ENCODE measurements at places on chromosomes 12 and 14.

- no peak for DNase-seq
Observed at GRCh38 chr12:38788106-38788505, 117.3 kb downstream of the CPNE8 start.

GRCh38 chr12:19894050-19894449, 454.8 kb downstream of the AEBP2 start:
- no peak for DNase-seq

DNA sequence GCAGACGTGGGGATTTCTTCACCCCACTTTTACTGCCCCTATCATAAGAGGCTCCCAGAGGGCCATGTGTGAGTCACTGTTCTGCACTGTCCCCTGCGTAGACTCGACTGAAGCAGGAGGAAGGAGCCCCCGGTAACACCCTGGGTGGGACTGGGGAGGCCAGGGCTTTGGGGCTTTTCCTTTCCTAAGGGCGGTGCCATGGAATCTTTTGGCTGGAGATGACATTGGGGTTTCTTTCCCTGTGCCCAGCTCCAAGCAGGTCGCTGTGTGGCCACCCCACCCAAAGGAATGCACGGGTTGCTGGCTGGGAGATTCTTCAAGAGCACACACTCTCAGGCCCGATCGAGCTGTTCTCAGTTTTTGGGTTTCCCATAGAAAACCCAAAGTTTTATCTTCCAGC, 62.3 kb upstream of the RIN3 start:
- DNase-seq, result no peak

- peak; percentile 40 for DNase-seq
Observed at GRCh38 chr12:53791735-53792326, 40.1 kb upstream of the CISTR start.

- no peak for DNase-seq
Observed at GRCh38 chr12:58415716-58416115, 474.3 kb downstream of the ATP23 start.

- no peak for DNase-seq
Observed at GRCh38 chr12:13816394-13816793, 165.0 kb downstream of the GRIN2B start.

- DNase-seq, result no peak
Observed at GRCh38 chr14:87387806-87388205, 605.2 kb downstream of the GALC start.

DNA sequence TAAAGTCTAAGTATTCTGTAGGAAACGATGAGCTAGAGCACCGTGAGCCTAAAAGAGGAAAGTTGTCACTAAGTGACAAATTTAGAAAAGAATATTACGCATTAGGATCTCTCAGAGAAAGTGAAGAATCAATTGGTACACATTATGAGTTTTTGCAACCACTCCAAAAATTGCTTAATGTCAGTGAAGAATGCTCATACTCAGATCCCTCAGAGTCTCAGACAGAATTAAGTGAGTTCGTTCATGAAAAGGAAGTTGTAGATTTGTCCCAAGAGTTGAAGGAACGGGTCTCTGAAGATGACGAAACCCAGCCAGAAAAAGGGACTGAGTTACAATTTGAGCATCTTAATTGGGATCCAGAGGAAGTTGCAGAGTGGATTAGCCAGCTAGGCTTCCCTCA, 1.5 kb downstream of the SAMD15 start:
- DNase-seq, result no peak

DNA sequence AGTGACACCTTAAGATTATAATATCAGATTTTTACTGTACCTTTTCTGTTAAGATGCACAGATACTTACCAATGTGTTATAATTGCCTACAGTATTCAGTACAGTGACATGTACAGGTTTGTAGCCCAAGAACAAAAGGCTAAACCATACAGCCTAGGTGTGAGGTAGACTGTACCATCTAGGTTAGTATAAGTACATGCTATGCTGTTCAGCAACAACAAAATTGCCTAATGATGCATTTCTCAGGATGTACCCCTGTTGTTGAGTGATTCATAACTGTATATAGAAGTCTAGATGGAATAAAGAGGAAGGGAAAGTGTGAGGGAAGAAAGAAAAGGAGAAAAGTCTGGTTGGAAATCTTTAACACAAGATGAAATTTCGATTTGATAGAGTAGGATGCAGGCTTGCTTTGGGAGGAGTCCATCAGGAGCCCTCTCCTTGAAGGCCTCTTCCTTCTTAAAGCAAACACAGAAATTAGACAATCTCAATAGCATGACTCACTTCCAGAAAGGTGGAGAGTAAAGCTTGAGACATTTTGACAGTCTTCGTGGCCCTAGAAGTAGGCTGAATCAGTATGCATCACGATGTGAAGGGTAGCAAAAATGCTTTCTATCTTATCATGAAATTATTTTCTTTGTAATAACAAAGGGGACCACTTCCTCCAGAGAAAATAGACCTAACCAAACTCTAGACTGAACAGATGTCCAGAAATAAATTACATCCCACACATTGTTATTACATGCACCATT, 191.5 kb downstream of the SYT1 start:
- DNase-seq, result no peak

GRCh38 chr14:72998252-72998903, 28.5 kb downstream of the ZFYVE1 start:
- no peak for DNase-seq

- no peak for DNase-seq
Observed at GRCh38 chr12:104360157-104360556, 56.6 kb downstream of the EID3 start.

DNA sequence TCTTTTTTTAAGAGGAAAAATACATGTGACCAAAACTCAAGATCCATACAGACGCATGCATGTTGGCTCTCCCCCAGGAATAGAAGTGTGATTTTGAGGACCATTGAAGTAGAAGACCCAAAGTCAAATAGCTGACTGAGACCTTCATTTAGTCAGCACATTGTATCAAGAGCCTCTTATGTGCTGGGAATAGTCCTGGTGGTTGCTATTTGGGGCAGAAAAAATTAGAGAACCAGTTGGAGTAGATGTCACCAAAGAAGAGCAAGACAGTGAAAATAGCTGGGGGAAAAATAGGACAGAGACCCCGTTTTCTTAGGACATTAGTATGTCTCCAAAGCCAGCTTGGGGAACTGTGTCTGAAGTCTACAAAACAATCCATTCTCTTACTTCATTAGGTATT, 93.6 kb downstream of the PELI2 start:
- no peak for DNase-seq

GRCh38 chr12:67942724-67943123, 46.5 kb upstream of the IFNG-AS1 start:
- DNase-seq, result no peak

GRCh38 chr14:74083161-74083560, 1.1 kb downstream of the ALDH6A1 start:
- no peak for DNase-seq

DNA sequence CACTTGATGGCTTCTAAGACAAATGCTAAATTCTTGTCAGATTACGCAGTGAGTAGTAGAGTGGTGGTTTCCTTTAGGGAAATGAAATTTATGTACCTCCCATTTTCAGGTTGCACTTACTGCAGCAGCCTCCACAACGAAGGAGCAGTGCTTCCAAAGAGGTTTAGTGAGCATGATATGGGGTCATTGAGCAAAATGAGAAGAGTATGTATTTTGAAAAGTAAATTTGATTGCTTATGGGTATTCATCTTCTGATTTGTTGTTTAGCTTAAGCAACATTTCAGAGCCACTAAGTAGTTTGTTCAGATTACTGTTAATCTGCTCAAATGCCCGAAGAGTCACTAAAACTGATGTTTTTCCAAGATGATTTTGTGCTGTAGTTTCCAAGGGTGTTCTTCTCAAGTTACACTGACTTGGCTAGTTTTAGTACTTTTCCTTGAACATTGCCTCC, 493.6 kb downstream of the PCNX1 start:
- DNase-seq, result peak; percentile 20
